ENCODE measurements at places on chromosomes 7 and 10. TPM values are rescaled to one million over a fixed set of nuclear protein-coding genes. Genes with fewer than 3 reads are reported as not detected.

The ARHGEF35 gene
- total RNA-seq, result 3.4 TPM

The PKD2L1 gene
- total RNA-seq, result not detected

The METTL27 gene
- total RNA-seq, result 1.8 TPM

The IFIT1B gene
- not detected for total RNA-seq

The RP9 gene
- total RNA-seq, result 22.6 TPM

The CDC14C gene
- total RNA-seq, result not detected

The HHEX gene
- 0.16 TPM for total RNA-seq

The PAPSS2 gene
- total RNA-seq, result 0.07 TPM

The SPDYE2 gene
- not detected for total RNA-seq

The OR2A7 gene
- total RNA-seq, result 2.1 TPM

The COL28A1 gene
- total RNA-seq, result not detected

The SUPV3L1 gene
- total RNA-seq, result 67.5 TPM
